ENCODE measurements at places on chromosomes 7 and 10.

DNA sequence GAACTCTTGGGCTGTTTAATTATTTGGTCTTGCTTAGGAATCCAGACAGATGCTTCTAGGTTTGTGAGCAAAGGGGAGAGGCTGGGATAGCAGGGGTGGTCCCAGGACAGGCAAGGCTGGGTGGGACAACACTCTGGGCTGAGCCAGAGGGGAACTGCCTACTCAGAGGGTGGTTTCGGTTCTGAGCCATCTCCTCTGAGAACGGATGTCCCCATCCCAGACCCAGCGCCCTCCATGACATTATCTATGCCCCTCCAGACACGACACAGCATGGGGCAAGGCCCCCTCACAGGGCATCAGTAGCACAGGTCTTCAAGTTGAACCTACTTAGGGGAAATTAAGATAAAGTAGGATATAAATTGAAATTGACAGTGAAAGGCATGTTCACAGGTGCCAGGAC, 7.1 kb downstream of the ASB10 start:
- no peak for DNase-seq

GRCh38 chr7:90222811-90223725, 11.5 kb downstream of the STEAP2 start:
- DNase-seq, result no peak

GRCh38 chr10:62258926-62259325, 9.7 kb downstream of the RTKN2 start:
- DNase-seq, result no peak

GRCh38 chr10:110531687-110532086, 34.0 kb downstream of the DUSP5 start:
- no peak for DNase-seq

- no peak for DNase-seq
These were observed 23.2 kb downstream of the TPK1 start for GRCh38 chr7:144812379-144813283.

GRCh38 chr7:50317697-50318669, 13.5 kb downstream of the IKZF1 start:
- DNase-seq, result no peak

DNA sequence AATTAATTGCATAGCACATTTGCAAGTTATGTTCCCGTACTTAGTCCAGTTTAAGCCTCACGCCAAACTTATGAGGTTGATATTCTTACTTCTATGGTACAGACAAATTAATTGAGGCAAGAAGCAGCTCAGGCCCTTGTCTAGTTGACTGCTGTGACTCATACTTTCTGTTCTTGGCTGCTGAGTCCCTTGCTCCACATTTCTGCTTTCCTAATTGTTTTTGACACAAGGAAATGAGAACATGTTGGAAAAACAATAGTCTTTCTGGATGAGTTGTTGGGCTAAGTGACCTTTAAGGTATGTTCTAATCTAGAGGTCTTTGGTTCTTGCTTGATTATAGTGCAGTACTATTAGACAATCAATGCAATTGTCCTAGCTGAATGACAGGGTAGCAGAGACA, 331.8 kb downstream of the NRG3 start:
- DNase-seq, result no peak

GRCh38 chr10:79248341-79249185, 98.7 kb upstream of the PPIF start:
- DNase-seq, result peak; percentile 69

DNA sequence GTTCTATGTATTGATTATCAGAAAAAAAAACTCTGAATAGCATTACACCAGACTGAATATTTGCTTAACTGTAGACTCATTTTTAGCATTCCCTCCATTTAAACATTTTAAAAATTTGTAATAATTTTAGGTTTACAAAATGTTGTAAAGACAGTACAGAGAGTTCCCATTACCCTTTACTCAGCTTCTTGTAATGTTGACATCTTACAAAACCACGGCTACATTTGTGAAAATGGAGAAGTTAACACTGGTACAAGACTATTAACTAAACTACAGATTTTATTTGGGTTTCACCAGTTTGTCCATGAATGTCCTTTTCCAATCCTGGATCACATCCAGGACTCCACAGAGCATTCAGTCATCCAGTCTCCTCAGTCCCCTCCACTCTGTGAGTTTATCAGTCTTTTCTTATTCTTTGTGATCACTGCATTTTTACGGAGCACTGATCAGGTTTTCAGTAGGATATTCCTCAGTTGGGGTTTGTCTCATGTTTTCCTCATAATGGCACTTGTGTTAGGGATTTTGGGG, 130.0 kb upstream of the EEPD1 start:
- no peak for DNase-seq

GRCh38 chr10:35392482-35393228, 56.3 kb downstream of the CCNY start:
- no peak for DNase-seq

DNA sequence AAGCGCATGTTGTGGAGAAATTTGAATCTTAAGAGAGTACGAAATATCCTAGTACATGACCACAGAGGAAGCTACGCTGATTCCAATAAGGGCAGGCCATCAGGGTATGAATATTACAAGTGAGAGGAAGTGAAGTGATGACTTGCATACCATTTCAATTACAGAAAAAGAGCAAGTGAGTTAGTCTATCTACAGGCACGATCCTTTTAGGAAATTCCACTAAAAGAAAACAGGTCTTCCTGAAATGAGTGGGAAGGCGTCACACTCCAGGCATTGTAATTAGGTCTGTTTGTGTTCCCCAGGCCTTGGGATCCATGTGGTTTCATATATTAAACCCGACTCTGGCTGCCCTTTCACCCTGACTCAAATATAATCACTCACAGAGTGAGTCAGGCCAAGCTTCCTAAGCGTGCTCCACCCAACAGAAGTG, 152.5 kb downstream of the SEMA3A start:
- DNase-seq, result peak; percentile 63

DNA sequence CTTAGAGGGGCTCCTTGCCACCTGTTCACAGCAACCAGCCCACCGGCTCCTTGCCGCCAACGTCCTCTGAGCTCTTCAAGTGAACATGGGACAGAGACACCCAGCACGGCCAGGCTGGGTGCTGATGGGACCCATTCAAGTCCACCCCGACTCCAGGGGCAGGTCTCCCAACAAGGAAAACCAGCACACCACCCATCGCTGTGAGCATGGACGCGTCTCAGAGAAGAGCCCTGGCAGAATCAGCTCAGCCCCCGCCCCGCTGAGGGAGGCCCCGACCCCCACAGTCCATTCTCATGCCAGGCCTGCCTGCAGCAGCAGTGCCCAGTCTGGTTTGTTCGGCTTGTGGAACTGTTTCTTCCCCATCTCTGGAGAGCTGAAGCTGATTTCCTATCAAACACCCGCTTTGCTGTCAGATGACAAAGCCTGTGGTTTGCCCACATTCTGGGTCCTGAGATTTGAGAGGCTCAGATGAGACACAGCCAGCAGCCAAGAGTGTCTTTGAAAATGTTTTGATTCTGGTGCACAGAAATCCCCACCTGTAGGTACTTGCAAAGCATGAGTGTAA, 216.6 kb downstream of the ZMYND11 start:
- DNase-seq, result no peak

GRCh38 chr7:77759294-77759889, 38.8 kb downstream of the TMEM60 start:
- peak; percentile 65 for DNase-seq

DNA sequence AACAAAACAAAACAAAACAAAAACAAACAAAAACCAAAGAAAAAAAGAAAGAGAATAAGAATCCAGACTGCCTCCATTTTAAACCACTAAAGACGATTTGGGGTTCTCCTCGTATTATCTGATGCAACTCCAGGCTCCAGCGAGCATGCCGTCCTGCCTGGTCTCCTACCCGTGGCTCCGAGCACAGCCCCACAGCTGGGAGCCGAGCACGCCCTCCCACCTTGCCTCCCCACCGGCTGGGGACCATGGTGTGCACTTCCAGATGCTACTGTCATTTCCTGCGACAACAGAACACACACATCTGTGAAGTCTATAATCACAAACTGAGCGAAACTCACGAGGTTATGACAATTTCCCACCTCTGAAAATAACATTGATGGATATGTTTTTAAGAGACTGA, 113.1 kb downstream of the ADARB2 start:
- no peak for DNase-seq

- peak; percentile 25 for DNase-seq
These were observed 21.4 kb downstream of the PLPP4 start for GRCh38 chr10:120478386-120478785.

- DNase-seq, result no peak
These were observed 743.4 kb upstream of the IGFBP3 start for GRCh38 chr7:46664453-46664852.

- DNase-seq, result no peak
These were observed 543.2 kb upstream of the SEMA3D start for GRCh38 chr7:85730012-85730411.

DNA sequence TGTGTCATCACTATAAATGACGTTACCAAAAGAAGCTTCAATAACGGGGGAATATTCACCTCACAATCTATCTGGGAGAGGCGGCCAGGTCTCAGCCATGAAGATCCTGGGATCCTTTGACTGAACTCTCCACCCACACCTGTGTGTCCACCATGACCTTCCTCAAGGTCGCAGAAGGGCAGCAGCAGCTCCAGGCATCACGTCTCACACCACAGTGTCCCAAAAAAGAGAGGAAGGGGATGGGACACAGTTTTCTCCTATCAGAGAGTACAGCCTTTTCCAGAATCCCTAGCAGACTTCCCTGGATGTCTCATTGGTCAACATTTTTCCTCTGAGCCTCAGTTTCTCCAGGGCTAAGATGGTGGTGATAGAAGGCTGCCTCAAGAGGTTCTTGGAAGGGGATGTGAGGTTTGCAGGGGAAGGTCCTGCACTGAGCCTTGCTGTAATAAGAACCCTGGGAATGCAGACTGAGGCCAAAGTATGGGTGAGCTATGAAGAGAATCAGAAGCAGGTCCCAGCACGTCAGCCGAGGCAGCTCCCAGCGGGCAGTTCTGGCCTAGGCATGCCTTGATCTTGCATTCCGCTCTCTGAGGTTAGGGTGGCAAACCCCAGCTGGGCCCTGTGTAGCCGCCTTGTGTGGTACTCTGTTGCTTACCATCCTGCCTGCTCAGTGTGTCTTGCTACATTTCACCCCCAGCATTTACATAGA, 63.8 kb downstream of the COL26A1 start:
- no peak for DNase-seq

GRCh38 chr7:107684947-107685463, 24.4 kb downstream of the SLC26A4 start:
- DNase-seq, result no peak

GRCh38 chr7:77799078-77799964, 748 bp downstream of the PHTF2 start:
- DNase-seq, result peak; percentile 37

DNA sequence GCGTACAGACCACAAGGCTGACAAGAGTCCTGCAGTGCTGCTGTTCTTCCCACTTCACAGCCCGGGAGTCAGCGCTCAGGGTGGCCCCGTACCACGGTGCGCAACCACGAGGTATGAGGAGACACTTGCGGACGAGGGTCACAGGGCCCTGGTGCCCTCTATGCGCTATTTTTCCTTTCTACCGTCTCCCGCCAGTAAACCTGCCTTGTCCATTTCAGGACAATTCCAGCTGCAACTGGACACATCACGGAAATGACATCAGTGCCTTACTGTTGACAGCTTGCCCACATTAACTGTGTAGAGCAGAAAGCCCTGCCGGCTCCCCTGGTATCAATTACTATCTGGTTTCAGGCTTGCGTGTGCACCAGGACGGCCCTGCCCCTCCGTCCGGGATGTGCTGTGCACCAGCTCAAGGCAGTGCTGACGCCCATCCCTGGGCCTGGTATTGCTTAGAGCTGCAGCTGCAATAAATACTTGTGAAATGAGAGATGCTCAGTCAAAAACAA, 65.1 kb downstream of the ZRANB1 start:
- peak; percentile 85 for DNase-seq

- no peak for DNase-seq
These were observed 109.1 kb upstream of the INHBA start for GRCh38 chr7:41811941-41812340.

GRCh38 chr10:131277969-131278368, 33.6 kb downstream of the TCERG1L start:
- DNase-seq, result no peak

- DNase-seq, result peak; percentile 55
These were observed 9.6 kb downstream of the ITGB1 start for GRCh38 chr10:32948451-32948850.

GRCh38 chr10:26156019-26156418, 60.6 kb upstream of the GAD2 start:
- no peak for DNase-seq

GRCh38 chr10:44389150-44389549, 4.3 kb upstream of the CXCL12 start:
- no peak for DNase-seq

GRCh38 chr10:15201589-15202300, 33.3 kb upstream of the NMT2 start:
- DNase-seq, result peak; percentile 39

GRCh38 chr10:114442091-114442630, 37.9 kb upstream of the AFAP1L2 start:
- DNase-seq, result no peak

DNA sequence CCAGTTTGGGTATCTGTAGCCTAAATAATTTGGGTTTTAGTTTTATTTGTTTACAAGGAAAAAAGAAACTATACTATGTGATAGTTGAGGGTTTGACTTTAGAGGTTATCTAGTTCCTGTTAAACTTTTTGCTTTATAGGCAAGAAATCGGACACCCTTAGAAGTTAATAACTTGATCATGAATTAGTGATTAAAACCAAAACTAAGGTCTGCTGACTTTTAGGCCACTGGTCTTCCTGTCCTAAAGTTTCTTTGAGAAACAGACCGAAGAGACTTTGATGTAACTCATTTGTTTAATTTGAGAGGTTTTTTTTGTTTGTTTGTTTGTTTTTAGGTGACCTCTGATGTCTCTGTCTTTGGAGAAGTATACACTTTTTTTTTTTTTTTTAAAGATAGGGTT, 59.7 kb downstream of the PHTF2 start:
- no peak for DNase-seq

DNA sequence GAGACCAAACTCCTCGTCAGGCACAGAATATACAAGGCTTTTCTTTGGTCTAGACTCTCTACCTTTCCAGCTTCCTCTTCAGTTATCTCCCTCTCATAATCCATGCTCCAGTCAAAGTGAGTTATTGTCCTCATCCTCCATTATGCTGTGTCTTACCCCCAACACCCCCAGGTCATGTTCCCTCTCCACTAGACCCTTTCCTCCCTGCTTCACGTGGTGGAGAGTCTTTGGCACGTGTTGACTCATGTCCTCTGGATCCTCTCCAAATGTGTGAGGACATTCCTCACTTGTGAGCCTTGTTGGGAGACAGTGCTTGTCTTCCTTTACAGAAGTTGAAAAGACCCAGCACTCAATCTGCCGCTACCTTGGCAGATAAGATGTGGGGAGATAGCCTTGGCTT, 36.0 kb upstream of the DLD start:
- DNase-seq, result peak; percentile 55

DNA sequence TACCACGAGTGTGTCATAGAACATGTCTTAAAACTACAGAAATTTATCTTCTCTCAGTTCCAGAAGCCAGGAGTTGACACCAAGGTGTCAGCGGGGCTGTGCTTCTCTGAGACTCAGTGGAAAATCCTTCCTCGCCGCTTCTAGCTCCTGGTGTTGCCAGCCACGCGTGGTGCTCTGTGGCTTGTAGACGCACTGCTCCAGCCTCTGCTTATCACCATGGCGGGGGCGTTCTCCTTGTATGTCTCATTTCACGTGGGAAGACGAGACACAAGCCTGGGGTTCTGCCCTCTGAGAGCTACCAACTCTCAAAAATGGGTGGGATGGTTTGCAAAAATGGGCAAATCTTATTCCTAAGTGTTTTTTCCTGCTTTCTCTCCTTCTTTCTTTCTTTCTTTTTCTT, 11.0 kb upstream of the GALNTL5 start:
- no peak for DNase-seq
